Activated CD4-positive, alpha-beta T cell treated with anti-CD3 and anti-CD28 coated beads for 24 hours (primary cell): ENCODE measurements at places on chromosomes 13 and 19.

DNA sequence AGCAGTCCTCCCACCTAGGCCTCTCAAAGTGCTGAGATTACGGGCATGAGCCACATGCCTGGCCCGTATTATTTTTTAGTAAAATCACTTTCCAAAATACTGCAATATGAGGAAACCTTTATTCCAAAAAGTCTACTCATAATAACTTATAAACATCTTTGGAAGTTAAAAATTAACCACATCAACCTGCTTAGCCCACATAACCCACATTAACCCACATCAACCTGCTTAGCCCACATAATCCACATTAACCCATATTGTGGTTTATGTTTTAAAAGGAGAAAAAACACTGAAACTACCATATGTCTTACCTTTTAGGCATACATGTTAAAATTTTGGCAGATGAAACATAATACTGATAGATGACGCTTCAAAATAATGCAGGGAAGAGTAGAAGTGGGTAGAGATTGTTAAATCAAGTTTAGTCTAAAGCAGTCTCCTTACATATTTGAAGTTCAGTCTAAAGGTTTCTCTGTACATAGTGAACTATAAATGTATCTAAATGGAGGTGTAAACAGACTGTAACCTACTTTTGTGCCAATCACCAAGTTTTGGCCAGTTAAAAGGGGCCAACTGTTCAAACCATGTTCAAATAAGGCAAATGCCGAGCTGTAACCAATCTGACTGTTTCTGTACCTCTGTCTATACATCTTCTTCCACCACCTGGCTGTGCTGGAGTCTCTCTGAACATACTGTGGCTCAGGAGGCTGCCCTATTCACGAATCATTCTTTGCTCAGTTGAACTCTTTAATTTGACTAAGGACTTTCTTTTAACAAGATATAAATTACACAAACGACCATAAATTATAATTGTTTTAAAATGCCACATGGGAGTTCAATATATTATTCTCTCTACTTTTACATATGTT lies 14.5 kb downstream of the KPNA3 start:
- no peak for DNase-seq

DNA sequence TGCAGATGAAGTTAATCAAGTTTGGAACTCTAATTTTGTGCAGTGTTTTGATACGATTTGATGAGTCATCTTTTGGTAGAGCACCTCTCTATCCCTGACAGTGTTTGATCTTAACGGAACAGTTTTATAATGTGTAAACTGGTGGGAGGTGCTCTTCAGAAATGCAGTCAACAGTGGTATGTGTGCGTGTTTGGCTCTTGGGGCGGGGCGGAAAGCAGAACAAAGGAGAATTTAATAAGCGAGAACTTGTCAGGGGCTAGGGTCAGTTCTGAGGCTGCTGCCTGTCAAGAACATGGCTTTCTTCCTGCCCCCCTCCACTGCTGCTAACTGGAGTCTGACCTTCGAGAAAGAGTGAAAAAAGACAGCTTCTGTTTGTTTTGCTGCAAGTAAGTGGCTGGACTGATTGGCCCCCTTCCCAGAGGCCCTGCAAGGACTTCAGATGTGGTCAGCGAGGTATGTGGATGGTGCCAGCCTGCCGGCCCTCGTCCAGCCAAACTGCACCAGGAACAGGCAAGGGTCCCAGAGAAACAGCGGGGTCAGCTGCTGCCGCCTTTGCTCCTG lies 40.8 kb downstream of the BBC3 start:
- peak; percentile 41 for DNase-seq

- DNase-seq: no peak
Observed at GRCh38 chr13:93243375-93244063, 16.9 kb downstream of the GPC6 start.

- no peak for DNase-seq
Observed at GRCh38 chr13:45372189-45373161, 31.5 kb upstream of the TPT1 start.

DNA sequence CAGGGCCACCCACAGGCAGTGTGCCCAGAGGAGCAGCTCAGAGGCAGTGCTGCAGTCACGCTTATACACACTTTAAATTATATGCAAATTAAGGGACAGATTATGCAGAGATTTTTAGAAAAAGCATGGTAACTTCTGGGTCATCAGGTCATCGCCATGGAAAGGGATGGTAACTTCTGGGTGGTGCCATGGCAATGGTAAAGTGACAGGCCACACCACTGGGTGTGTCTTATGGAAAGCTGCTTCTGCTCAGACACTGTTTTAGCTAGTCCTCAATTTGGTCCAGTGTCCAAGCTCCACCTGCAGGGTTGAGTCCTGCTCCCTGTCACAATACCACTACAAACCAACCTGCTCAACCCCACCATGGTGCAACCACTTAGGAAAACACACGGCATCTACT lies 29.9 kb upstream of the LSM14A start:
- DNase-seq: no peak

GRCh38 chr13:52929846-52930245 lies 81.4 kb upstream of the PCDH8 start:
- DNase-seq: no peak

DNA sequence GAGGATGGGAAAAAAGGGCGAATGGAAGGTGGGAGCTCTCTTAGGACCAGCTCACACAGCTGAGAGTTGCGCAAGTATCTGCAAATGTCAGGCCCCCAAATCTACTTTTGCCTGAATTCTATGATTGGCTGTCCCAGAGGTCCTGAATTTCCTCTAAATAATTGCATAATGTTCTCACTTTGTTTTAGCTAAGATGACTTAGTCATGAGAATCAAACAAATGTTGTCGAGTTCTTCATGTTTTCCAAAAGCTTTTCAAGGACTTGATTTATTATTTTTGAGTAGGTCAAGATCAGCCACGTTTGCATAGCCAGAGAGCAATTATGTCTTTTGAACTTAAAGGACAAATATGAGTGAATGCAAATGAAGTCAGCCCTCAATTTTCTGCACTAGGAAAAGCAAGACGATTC lies 246.6 kb upstream of the MAB21L1 start:
- DNase-seq: no peak

- DNase-seq: no peak
Observed at GRCh38 chr19:32828643-32829344, 40.8 kb downstream of the SLC7A9 start.

DNA sequence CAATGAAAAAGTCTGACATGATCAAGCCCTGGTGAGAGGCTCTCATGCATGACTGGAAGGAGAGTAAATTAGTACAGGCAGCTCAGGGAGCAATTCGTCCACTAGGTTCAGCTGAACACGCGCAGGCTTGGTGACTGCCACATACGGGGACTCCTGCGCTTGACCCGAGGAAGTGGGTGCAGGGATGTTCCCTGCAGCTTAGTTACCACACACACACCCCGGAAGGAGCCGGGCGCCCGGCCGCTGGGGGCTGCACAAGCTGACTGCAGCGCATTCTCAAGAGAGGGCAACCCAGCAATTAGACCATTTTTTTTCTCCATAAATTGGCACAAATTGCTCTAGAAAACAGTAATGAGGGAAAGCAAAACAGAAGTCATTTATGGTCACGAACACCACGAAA lies 23.0 kb upstream of the MIER2 start:
- DNase-seq: no peak

DNA sequence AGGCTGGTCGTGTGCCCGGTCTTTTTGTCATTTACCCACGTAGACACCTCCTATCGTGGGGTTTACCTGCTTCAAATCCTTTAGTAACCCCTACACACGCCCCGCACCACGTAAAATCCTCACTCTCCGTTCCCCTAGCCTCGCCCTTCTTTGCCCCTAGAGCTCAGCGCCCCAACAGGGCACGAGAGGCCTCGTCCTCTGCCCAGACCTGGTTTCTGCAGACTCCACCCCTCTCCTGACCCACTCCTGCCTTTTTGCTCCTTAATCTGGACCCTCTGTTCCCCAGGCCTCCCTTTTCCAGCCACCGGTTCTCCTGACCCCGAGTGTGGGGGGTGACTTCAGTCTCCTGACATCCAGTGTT lies 412 bp downstream of the ZNF528 start:
- DNase-seq: no peak

DNA sequence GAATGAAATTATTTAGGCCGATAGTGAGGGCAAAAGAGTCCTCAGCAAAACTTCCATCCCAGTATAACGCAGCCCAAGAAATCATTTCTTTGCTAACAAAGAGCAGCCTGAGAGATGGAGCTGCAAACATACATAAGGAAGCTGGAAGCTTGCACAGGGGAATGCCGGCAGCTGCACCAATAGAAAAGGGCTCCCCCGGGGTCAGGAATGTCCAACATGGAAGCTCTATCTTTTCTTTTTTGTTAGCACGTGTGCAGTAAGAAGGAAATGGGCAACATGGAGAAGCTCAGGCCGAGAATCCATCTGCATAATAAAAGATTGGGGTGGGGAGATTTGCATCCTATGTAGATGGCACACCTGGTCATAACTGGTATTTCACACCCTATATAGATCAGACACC lies 1363.5 kb upstream of the PCDH20 start:
- no peak for DNase-seq

DNA sequence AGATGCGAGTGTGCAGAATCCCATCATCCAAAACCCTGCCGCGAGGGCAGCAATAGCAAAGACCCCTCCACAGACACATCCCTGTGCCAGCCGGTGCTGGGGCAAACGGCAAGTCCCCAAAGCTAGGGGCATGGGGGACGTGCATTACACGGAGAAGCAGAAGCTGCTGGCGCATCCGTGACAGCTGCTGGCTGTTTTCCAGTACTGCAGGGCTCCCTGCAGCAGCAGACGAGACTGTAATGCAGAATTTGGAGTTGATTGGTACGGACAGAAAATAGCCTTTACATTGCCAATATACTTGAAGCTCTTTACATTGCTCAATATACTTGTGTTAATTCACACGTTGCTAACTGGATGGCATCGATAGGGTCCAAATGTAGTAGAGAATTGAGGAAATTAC lies 77.2 kb upstream of the TMTC4 start:
- no peak for DNase-seq

- DNase-seq: no peak
Observed at GRCh38 chr13:50168786-50169185, 153.5 kb downstream of the KCNRG start.

GRCh38 chr13:73876323-73876722 lies 257.9 kb downstream of the KLF12 start:
- DNase-seq: no peak

DNA sequence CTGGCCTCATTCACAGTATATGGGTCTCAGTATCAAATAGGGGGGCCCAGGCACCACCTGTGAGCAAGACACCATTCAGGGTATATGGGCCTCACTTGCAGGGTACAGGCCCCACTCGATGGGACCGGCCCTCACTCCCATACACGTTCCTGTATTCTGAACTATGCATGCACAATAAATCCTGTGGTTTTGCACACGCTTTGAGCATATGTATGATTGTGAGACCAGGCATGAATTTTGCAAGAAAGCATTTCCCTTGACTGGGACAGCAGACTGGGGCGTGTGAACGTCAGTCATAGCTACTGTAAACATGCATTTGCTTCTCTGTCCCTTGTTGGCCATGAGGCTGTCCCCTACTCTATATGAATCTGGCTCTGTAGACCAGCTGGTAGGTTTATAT lies 637 bp upstream of the PNMA8B start:
- no peak for DNase-seq

GRCh38 chr13:91058066-91058465 lies 289.4 kb upstream of the MIR17HG start:
- no peak for DNase-seq

GRCh38 chr19:45527731-45528130 lies 20.5 kb downstream of the VASP start:
- DNase-seq: no peak

DNA sequence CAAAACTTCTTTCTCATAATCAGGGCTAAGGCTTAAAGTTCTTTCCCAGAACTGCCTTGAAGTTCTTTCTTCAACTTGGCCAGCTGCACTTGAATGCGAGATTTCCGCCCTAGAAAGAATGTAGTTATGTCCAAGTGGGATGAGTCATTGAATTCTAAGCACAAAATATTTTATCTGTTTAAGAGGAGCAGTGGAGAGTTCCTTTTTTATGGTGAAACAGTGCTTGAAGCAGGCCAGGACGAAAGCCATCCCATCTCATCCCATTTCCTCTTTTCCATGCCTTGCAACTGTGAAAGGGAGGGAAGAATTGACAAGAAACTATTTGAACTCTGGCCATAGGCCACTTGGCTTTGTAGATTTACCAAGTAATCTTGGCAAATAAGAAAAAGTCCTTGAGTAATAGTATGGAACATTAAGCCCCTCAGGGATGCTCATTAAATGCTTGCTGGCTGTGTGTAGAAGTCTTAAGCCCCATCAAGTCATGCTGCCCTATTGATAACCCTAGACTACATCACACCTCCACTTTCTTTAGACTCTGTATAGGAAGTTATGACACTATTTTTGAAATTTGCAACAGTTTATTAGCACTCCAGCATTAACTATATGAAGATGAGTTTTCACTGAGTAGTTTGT lies 174.5 kb downstream of the KCTD12 start:
- DNase-seq: no peak

DNA sequence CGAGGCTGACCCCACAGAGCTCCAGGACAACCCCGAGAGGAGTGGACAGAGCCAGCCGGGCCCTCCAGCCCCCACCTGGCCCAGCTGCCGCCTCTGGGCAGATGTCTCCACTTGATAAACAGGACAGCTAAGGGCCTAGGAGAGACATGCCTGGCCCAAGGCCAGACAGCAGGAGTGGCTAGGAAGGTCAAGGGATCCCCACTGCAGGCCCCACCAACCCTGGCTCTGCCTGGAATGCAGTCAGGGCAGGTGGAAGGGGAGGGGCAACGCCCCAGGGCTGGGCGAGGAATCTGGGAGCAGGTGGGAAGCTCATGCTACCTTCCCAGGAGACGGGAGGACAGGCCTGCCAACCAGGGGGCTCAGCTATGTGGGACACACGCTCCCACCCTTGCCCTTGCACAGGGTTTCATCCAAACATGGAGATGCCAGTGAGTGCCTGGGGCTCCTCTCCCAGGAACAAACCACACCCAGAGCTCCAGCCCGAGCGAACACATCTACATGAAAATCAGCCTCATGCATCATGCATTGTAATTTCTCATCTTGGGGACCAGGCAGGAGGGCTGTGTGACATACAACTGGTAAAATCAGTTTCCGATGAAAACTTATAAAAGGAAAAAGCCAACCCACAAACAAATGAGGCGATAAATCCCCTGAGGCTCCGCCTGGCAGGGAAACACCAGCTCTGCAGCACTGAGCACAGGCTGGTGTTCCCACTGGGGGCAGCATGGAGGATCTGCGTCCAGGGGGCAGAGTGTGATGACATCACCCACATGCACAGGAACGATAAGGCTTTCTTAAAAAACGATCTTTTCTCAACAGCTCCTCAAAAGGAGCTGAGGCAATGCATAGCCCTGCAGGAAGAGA lies 25.0 kb downstream of the SH3GL1 start:
- no peak for DNase-seq

DNA sequence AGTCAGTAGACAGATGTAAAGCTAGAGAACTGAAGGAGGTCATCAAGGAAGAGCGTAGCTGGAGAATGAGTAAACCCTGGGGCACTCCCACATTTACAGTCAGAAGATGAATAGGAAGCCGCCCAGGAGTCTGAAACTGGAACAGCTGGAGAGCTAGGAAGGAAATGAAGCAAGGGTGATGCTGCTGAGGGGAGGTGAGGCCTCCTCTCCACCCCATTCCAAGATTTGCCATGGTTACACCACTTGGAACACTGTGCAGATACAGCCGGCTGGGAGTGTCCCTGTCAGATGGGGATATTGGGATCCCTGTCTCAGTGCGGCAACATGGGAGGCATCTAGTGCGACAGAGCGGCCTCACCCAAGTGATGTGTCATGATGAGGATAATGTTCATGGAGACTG lies 51.8 kb upstream of the GPI start:
- no peak for DNase-seq
